AG04450 (cell line): ENCODE measurements at places on chromosomes 13 and 19.

GRCh38 chr19:12092065-12092867 is 27.7 kb downstream of the ZNF844 start:
- DNase-seq: peak; percentile 64

- DNase-seq: no peak
Observed at GRCh38 chr13:48976576-48977285, 1.0 kb downstream of the FNDC3A start.

DNA sequence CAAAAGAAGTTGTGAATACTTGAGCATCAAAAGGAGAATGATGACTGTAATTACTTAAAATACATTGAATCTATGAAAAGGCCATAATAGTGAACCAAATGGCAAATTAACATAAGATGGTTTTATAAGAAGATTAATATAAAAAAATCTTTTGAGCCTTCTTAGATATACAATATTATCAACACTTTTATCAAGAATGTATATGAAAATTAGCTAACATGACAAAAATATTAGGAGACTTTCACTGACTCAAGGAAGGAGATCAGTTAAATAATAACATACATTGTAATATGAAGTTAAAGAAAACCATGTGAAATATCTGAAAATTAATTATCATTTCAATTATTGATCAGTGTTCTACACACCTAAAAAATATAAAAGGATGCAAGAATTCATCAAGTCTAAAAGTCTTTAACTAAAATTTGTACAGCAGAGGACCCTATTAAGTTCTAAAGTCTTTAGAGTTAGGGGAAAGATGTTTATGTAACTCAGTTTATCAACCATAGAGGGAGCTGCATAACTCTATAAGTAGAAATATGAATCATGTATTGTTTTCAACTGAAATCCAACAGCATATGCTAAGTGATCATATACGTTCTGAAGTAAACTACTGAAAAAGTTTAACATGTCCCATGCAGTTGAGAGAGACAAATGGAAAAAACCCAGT is 756.1 kb upstream of the MIR17HG start:
- no peak for DNase-seq

DNA sequence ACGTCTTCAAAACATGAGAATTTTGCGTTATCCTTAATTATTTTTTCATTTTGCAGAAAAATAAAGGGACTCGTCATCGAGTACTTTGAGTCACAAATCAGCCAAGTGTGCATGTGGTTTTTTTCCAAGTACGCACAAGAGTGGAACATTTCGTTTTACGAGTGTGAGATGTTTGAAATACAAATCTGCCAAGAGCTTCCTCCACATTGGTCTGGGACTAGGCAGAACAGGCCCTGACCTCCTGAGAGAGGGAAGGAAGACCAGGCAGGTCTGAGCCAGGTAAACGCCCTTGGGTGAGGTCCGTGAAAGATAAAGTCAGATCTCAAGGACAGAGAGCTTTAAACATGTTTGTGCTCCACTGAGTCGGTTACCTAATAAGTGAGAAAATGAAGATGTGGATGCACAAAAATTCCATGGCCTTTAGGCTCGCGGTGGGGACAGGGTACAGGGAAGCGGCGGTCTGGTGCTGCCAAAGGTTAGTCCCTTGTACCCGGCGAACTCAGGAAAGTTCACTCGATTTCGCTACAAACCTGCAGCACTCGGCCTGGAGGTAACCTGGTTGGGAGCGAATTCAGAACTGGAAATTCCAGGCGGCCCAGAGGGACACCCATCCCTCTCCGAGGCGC is 473 bp upstream of the ITM2B start:
- DNase-seq: no peak

DNA sequence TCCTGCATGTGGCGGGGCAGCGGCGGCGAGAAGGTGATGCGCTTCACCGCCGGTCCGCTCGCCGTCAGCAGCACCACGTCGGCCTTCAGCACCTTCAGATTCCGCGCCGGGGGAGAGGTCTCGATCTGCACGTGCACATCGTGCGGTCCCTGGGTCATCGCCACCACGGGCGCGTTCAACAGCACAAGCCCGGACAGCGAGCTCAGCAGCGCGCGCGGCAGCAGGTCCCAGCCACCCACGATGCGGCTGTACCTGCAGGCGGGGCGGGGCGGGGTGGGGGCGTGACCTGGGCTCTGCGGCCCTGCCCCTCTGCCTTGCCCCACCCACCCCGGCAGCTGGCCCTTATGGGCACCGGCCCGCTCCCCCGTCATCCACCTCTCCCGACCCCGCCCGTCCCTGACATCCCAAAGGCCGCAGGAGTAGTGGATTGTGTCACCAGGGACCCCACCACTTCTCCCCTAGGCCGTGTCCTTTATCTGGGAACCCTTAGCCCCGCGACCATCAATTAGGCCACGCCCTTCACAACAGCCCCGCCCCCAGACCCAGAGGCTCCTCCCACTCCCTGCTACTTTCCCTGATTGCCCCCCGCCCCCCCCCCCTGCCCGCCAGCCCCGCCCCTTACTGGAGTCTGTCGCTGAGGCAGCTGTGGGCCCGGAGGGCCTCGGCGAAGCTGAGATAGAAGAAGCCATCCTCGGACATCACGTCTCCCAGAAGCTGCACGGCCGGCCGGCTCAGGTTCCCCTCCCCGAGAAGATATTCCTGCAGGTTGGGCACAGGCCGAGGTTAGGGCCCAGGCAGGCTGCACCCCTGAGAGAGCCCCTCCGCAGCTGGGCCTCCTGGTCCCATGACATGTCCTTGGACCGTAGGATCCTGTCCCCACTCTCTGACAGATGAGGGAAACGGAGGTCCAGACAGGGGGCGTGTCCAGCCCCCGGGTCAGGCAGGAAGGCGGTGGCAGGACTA is 6.1 kb downstream of the IL4I1 start:
- DNase-seq: no peak

- DNase-seq: no peak
Observed at GRCh38 chr13:47472516-47472915, 528.6 kb downstream of the SUCLA2 start.

DNA sequence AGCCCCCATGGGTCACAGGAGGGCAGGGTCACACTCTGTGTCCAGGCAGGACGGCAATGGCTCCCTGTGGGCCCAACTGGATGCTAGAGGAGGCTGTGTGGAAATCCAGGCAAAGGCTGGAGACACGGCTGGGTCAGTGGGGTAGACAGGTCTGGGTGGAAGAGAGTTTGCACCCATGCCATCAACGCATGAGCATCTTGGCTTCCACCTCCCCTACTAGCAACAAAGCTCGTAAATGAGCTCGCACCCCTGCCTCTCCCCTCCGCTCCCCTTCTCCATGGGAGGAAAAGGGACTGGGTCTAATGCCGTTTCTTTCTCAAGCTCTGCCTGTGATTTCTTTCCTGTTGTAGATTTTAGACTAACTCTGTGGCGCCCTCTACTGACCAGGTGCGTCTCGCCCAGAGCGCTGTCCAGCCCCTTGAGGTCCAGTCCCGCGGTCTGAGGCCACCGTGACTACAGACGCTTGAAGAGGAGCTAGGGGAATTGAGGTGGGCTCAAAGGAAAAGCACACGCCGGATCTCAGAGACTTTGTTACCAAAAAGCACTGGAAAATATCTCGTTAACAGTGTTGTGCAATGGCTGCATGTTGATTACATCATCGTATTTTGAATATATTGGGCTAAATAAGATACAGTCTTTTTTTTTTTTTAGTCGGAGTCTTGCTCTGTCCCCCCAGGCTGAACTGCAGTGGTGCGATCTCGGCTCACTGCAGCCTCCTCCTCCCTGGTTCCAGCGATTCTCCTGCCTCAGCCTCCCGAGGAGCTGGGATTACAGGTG is 50.7 kb upstream of the USP29 start:
- no peak for DNase-seq

DNA sequence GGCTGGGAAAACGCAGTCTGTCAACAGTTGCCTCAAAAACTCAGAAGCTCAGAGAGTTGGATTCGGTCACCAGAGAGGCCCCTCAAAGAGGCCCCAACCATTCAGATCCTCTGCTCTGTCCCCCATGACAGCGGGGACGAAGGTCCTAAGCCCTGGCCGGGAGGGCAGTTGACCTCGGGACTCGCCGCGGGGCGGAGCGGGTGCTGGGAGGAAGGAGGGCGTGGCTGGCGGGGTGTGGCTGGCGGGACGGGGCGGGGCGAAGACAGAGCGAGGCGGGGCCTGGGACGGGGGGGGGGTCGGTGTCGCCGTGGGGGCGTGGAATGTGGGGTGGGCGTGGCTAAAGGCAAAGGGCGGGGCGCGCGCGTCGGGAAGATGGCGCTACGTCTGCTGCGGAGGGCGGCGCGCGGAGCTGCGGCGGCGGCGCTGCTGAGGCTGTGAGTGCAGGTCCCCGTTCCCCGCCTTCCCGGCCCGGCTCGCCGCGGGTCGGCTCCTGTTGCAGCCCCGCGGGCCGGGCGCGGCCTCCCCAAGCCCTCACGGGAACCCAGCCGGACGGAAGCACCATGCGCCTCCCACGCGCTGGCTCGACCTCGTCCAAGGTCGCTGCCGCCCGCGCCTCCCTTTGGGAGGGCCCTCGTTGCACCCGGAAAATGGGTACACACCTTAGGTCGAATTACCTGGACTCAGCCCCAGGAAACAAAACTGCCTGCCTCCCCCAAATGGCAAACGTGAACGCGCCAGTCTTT is 105.2 kb downstream of the TM9SF2 start:
- peak; percentile 44 for DNase-seq

- DNase-seq: no peak
Observed at GRCh38 chr19:38362076-38362945, 12.1 kb upstream of the PSMD8 start.

DNA sequence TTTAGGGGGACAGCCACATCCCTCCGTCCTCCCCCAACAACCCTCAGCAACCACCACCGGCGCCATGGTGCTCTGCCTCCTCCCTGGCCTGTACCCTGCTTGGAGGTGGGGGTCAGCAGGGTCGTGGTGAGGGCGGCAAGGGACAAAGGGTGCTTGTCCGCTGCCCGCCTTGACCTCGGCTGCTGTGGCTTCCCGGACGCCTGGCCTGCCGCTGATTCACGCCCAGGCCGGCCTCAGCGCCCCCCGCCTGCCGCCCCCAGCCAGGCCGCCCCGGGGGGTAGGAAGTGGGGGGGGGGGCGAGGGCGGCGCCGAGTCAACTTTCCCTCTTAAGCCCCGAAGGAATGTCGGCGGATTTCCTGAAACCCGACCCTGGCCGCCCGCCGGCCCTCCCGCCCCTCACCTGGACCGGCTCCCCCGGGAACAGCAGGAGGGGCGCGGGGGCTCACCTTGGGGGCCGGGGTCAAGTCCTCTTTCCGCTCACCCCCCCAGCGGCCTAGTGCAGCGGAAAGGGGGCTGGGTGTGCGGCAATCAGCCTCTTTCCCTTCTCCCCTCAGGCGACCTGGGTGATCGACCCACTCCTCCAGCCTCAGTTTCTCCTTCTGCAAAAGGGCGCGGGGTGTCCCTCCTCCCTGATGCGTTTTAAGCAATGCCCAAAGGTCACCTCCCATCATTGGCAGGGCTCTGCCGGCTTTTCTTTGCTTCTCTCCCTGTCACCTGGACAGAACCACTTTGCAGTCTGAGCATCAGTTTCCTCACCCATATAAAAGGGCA is 1.9 kb upstream of the TMEM59L start:
- no peak for DNase-seq

GRCh38 chr13:26186995-26187394 is 35.1 kb downstream of the RNF6 start:
- no peak for DNase-seq

DNA sequence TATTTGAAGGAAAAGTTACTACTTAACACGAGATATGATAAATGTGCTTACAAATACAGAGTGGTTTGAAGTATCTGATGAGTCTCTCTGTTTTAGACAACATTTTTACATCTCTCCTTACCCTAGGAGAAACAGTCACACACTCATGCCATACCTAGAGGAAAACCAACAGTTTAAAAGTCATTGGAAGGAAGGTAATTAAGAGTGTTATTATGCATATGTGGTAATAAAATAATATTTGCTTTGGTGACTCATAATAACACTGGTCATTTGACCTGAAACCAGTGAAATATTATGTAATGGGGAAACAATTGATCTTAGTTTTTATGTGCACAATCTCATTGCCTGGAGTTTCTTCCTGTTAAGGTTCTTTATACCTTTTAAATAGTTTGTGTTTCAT is 136.9 kb upstream of the SOX21 start:
- no peak for DNase-seq

DNA sequence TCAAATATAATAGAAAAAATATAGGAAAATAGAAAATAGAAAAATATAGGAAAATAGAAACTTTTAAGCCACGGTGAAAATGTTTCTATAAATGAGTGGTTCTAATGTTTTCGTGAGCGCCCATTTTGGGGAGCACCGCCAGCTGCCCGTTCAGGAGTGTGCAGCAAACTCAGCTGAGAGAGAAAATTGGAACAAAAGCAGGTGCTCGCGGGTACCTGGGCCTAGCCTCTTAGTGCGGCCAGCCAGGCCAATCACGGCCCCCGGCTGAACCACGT is 204 bp upstream of the PDX1 start:
- no peak for DNase-seq

- no peak for DNase-seq
Observed at GRCh38 chr13:44668688-44669087, 92.6 kb upstream of the TSC22D1 start.

DNA sequence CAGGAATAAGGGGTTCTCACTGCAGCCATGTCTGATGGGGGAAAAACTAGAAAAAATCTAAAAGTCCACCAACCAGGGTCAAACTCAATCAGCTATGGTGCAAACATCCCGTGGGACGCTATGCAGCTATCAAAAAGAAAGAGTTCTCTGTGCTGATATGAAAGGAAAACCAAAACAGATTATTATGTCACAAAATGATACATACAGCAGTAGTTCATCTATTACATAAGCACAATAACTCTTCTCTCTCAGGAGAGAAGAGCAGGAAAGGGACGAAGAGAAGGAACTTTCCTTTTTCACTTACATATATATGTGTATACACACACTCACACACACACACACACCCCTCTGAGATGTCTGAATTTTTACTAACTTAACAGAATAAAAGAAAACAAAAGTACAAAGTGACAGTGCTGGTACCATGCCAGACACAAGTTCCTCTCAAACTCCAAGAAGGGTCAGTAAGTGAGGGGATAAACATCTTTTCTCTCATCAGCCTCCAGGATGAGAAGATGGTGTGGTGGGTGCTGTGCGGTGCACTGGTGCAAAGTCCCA is 2.9 kb upstream of the FKRP start:
- no peak for DNase-seq

GRCh38 chr19:11175920-11176319 is 20.3 kb upstream of the SPC24 start:
- DNase-seq: no peak

DNA sequence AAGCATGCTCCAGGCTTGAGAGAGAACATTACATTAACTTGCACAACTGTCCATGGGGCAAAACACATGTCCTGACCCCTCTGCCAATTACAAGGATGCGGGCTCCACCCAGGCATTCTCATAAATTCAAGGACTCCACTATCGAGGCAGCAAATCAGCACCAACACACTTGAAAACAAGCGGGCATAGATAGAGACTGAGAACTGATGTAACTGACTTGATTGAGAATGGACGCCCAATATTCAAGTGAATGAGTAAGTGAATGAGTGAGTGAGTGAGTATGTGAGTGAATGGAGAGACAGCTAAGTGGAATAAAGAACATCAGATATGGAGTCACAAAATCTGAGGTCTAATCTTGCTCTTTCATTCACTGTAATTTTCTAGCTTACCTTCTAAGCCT is 75.0 kb upstream of the VSTM2B start:
- no peak for DNase-seq

DNA sequence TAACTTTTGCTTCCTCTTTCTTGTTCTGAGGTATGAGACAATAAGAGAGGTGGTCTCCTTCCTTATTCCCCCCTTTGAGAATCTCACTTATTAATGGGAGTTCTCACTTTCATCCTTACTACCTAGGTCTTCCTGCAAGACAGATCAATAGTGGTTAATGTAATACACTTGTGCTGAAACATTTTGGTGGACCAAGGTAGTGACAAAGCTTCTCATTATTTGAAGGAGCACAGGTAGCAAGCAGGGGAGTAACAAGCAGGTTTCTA is 17.9 kb downstream of the ZNF700 start:
- no peak for DNase-seq

- DNase-seq: no peak
Observed at GRCh38 chr13:40504641-40505040, 161.8 kb downstream of the FOXO1 start.
